ENCODE measurements at places on chromosomes 4 and X.

- no peak for DNase-seq
Observed at GRCh38 chr4:18869166-18869565, 847.6 kb upstream of the LCORL start.

DNA sequence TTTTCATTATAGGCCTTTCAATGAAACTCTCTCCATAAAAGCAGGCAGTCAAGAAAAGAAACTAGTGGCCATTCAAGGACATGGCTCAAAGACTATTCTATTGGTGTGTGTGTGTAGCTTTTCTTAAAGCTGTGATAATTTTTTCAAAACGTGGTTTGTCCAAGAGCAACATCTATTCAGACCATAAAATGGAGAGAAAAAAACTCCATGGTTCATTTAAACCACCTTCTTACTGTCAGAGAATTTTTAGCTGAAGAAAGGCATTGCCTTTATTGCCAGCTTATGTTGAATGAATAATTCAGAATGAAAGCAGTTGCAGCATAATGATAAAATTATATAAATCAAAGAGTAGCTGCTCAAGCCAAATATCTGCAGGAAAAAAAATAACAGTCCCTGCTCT, 325.5 kb downstream of the PCDH18 start:
- DNase-seq: no peak

DNA sequence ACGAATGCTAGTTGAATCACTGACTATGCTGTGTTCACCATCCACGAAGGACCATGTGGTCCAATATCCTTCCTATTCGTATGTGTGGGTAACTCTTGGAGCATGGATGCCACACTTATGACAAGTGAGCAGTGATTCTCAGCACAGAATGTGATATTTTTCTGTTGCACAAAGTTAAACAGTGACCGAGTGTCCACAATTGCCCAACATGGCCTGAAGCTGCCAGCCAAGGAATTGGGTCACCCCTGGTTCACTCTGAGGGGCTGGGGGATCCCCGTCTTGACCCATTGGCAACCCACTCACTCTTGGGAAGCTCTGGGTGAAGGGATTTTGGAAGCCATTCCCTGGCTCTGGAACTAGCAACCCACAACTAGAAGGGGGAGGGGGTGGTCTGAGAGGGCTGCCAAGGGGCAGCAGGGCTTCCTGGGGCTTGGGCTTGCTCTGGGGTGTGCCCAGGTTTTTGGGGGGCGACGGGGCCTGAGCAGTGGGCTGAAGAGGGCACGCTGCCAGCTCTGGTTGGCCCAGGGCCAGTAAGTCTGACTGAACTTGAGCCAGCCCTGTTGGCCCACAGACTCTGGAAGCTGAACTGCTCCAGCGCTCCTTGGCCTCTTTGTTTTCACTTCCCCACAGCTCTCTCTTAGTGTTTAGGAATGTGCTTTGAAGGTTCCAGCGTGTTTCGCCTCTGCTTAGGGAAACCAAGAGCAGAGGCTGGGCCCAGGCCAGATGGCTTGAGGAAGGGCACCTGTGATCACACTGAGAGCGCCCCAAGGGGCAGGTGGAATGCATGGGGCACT, 43.1 kb upstream of the BCOR start:
- peak; percentile 69 for DNase-seq

GRCh38 chr4:55253948-55254593, 92.0 kb upstream of the SRD5A3 start:
- no peak for DNase-seq

DNA sequence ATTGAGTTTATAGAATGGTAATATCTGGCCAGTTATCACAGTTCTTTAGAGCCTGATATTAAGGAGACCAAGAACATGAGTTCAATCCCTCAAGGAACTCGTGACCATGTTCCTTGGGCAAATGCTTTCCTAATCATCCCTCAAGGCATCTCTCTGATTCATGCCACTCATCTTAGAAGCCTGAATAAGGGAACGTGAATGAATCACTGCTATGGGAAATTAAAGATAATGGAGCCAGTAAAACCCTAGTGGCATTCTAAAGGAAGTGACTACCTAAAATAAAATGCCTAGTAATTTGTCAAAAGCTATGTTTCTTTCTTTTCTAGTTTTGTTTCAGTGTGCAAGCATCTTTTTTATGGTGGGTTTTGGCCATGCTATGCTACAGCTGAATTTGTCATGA, 1161.3 kb downstream of the C4orf33 start:
- DNase-seq: peak; percentile 75

DNA sequence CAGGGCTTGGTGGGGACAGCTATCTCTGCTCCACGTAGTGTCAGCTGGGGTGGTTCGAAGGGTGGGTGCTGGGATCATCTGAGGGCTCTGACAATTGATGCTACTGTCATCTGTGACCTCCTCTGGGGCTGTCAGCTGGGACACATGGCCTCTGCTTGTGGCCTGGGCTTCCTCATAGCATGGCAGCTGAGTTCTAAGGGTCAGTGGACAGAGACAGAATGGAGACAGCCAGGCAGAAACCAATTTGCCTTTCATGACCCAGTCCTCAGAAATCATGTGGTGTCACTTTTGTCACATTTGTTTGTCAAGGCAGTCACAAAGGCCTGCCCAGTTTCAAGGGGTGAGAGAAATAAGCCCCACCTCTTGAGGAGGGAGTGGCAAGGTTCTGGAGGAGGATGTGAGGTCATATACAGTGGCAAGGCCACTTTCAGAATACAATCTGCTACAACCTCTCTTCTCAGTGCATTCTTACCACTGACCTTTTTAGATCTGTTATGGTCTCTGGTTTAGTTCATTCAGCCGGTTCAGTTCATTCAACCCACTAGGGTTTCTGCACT, 103.6 kb upstream of the BCOR start:
- DNase-seq: no peak

- no peak for DNase-seq
Observed at GRCh38 chr4:100986360-100986868, 360.9 kb downstream of the PPP3CA start.

GRCh38 chr4:93760284-93760683, 68.3 kb upstream of the ATOH1 start:
- no peak for DNase-seq

GRCh38 chr4:108703370-108703769, 53.0 kb downstream of the OSTC start:
- no peak for DNase-seq

DNA sequence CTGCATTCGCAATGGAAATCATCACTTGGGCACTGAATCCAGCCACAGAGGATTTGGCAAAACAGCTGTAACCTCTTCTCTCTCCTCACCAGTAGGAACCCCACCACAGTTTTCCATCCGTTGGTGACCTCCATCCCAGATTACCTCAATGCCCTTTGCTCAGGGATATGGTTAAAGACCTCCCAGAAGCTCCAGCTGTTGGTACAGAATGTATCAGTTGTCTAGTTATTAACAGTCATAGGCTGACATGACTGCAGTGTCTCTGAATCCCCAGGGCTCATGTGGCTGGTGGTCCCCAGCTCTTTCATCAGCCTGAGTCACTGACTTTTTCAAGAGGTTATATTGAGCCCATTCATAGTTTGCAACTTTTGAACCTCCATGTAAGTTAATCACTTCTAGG, 189.8 kb upstream of the HHIP start:
- DNase-seq: no peak

DNA sequence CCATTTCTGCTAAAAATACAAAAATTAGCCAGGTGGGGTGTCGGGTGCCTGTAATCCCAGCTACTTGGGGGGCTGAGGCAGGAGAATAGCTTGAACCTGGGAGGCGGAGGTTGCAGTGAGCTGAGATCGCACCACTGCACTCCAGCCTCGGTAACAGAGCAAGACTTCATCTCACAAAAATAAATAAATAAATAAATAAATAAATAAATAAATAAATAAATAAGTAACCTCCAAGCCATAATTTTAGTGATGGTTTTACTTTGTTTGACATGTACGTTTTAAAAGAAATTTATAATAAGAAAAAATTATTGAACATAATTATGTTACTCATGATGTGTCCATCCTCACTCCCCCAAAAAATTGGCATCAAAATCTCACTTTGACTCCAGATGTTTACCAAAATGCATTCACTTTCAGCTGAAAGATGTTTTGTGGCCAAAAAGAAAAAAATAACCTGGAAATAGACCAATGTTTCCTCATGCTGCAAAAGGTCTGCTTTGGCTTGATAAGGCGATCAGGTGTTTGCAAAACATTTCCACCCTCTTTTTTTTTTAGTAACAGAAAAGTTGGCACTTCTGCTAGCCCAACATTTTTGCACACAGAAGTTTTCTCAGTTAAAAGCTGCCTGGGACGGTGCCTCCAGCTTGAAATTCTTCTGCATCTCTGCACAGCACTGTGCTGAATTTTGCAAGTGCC, 42.2 kb upstream of the DHRSX start:
- DNase-seq: no peak

DNA sequence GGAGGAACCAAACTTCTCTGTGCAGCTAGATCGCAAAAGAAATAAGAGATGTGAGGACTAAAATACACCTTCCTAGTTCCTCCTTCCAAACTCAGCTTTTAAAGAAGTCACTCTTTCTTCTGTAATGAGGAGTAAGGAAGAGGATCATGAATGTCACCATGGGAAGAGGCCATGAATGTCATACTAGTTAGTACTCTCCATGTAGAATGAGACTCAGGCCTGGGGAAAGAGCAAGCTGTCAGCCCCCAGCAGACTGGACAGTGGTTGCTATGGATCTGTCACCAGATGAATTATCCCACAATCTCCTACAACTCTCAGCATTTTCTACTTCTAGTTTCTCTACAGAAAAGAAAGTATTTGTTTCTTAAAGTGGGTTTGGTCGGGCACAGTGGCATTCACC, 57.1 kb upstream of the PRDM8 start:
- DNase-seq: no peak

GRCh38 chr4:163590619-163591264, 96.3 kb downstream of the TMA16 start:
- DNase-seq: no peak

- DNase-seq: no peak
Observed at GRCh38 chr4:155772459-155773195, 13.8 kb downstream of the GUCY1B1 start.

DNA sequence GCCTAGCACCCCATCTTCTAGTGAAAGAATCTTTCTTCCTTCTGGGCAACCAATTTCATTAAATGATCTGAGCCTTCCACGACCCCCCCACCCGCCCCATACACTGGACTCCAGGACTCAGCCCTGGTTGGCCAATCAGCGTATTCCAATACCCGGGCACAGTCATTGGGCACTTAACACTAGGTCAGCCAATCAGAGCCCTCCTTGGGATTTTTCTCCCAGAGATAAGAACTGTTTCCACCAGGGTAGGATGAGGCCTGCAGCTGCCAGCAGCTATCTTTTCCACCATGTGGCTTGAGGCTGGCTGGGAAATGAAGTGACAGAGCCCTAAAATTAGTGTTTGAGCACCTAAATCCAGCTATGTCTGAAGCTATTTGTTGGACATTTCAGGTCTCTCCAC, 418.8 kb downstream of the BCOR start:
- DNase-seq: no peak

DNA sequence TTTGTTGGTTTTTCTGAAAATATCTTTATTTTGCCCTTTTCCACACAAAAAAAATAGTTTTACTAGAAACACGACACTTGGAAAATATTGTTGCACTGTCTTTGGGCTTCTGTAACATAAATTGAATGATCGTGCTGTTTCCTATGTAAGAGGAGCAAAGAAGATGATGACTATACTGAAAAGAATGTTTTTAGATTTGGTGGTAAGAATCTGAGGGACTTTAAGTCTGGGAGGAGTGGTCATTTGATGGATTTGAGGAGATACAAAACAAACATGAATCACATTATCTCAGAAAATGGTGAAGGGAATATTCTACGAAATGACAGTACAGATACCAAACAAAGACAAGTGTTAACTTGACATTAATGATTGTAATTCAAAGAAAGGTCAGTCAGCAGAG, 328.8 kb downstream of the ADAM29 start:
- DNase-seq: peak; percentile 3

- DNase-seq: no peak
Observed at GRCh38 chrX:7067256-7067655, 80.3 kb upstream of the STS start.

GRCh38 chr4:27178061-27178460, 317.4 kb downstream of the STIM2 start:
- no peak for DNase-seq

GRCh38 chr4:10192331-10192730, 75.7 kb upstream of the WDR1 start:
- DNase-seq: no peak

GRCh38 chrX:13932416-13932815, 97.3 kb downstream of the GEMIN8 start:
- no peak for DNase-seq

DNA sequence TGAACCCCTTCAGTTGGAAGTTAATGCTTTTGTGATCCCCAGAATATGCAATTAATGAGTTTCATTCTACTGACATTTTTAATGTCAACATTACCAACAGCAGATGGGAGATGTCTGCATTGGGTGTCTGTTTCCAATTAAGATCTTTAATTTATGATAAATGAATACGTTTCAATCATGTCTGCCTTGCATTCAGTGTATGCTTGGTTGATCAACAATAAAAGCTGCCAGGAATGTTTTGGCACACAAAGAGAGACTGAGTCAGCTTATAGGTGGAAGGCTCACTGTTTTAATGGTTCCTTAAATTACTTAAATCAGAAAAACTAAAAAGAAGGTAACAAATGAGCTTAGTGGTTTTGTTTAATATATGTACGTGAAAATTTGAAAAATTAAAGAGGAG, 359.9 kb upstream of the CNKSR2 start:
- DNase-seq: no peak

GRCh38 chr4:80053140-80053910, 19.7 kb downstream of the ANTXR2 start:
- no peak for DNase-seq

DNA sequence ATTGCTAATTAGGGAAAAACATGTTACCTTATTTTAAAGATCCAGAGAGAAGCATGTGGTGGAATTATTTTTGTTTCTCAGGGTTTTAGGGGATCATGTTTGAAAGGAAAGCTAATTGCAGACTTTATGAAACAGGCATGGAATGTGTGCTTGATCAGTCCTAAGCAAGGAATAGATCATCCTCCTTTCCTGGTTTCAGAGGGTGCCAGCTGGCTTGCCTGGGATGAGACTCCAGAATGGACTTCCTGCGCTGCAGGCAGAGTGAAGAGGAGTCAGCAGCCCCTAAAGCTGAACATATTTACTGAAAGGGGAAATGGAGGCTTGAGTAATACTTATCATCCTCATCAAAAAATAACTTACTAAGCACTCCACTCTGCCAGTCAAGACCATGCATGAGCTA, 13.3 kb downstream of the FGF5 start:
- no peak for DNase-seq

DNA sequence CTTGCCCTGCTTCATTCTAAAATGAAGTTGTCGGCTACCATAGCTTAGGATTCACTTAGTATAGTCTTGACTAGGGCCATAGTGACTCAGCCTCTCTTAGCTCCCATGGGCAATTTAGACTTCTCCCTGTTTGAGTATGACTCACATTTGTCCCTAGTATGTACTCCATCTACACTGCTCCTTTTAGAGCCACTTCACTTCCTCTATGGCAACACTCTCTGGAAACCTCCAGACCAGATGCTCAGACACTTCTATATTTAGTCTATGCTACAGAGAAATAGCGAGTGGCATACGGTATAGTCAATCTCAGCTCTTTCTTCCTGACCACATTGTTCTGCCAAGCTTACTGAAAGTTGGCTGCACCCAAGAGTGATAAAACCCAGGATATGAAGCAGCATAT, 11.2 kb downstream of the MEPE start:
- peak; percentile 83 for DNase-seq

GRCh38 chr4:100962698-100963097, 384.6 kb downstream of the PPP3CA start:
- no peak for DNase-seq
